ENCODE measurements at places on chromosomes 1 and 21. TPM values are rescaled to one million over a fixed set of nuclear protein-coding genes. Genes with fewer than 3 reads are reported as not detected.

GRCh38 chr1:5596651-5597050 lies 395.6 kb downstream of the NPHP4 start:
- no peak for DNase-seq

GRCh38 chr1:10519016-10519417 lies 44.3 kb downstream of the PEX14 start:
- DNase-seq: no peak

DNA sequence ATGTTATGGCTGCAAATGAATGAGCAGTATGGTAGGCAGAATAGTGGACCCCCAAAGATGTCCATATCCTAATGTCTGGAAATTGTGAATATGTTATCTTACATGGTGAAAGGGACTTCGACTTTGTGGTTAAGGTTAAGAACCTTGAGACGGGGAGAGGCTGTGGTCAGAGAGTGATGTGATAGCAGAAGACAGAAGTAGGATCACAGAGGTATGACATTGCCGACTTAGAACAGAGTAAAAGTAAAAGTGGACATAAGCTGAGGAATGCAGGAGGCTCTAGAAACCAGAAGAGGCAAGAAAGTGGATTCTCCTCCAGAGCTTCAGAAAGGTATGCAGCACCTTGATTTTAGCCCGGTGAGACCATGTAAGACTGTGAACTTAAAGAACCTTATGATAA lies 74.6 kb downstream of the CTH start:
- no peak for DNase-seq

- no peak for DNase-seq
These were observed 262.7 kb downstream of the MATN1 start for GRCh38 chr1:30460661-30461060.

DNM3 gene
- 2.7 TPM for polyA plus RNA-seq

All from heart right ventricle (tissue), 16 donors.